ENCODE measurements at places on chromosomes 7 and 10.

DNA sequence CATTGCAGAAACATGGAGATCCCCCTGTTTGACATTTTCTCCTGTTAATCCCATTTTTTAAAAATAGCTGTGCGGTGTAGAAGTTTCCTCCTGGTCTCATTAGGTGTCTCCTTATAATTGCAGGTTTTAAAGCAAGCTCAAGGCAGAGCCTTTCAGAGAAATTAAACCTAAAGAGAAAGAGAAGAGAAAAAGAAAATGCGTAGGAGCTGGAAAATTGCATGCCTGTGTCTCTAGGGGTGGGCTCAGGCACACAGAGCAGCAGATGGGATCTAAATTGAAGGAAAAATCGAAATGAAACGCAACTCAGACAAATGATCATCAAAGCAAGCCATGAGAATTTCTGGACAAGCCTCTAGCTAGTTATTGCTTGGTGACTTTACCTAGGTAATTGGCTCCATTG lies 40.1 kb downstream of the GPR26 start:
- DNase-seq = no peak

- no peak for DNase-seq
Observed at GRCh38 chr7:101486433-101487104, 123.9 kb downstream of the COL26A1 start.

- no peak for DNase-seq
Observed at GRCh38 chr7:29825775-29826529, 19.6 kb downstream of the WIPF3 start.

DNA sequence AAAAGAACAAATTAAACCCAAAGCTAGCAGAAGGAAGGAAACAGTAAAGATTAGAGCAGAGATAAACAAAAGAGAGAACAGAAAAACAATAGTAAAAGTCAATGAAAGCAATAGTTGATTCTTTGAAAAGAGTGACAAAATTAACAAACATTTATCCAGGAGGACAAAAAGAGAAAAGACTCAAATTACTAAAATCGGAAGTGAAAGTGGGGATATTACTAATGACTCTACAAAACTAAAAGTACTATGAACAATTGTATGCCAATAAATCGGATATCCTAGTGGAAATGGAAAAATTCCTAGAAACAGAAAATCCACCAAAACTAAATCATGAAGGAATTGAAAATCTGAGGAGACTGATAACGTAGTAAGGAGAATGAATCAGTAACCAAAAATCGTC lies 96.3 kb downstream of the SNX13 start:
- no peak for DNase-seq

DNA sequence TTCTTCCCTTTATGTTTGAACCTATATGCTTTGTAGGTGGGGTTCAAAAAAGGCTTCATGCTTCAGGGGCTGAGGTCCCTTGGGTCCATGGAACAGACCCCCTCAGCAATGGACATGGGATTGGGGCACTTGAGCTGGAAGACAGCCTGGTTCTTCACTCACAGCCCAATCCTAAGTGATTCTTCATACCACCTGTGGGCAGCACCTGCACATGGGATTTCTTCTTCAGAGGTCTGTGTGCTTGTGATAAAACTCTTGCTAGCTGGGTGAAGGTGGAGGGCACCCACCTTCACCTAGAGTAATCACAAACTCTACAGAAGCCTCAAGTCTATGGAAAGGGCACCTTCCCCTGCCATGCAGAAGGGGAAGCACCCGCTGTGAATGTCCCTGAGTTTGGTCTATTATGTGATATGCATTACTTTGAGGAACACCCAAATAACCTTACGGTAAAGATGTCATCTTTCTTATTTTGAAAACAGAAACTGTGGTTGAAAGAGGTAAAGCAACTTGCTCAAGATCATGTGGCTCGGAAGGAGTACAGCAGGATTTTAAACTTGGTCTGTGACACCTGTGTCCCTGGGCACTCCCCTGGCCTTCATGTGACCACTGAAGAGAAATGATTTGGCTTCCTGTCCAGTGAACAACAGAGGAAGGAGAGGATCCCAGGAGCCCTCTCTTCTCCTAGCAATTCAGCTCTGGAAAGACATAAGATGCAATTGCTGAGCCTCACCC lies 469.5 kb upstream of the ZMIZ1 start:
- no peak for DNase-seq

- DNase-seq = peak; percentile 73
Observed at GRCh38 chr7:74206589-74207120, 3.2 kb upstream of the LAT2 start.

GRCh38 chr7:92837000-92837749 lies 802 bp upstream of the CDK6 start:
- no peak for DNase-seq

DNA sequence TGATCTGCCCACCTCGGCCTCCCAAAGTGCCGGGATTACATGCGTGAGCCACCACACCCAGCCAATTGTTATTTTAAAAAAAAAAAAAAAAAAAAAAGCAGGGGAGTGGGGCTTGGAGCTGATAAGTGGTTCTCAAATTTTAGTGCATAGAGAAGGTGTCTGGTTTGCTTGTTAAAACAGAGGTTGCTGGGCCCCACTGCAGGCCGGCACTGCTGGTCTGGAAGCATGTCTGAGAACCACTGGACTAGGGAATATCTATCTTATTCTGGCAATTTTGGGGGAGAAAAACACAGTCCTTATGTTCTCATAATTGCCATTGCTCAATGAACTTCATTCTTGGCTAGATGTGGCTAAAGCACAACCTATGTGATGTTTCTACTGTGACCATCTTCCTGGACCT lies 19.0 kb upstream of the FIGNL1 start:
- no peak for DNase-seq

GRCh38 chr7:134811765-134812164 lies 32.3 kb downstream of the CALD1 start:
- DNase-seq = no peak

GRCh38 chr7:80216996-80217842 lies 82.6 kb downstream of the GNAI1 start:
- no peak for DNase-seq

DNA sequence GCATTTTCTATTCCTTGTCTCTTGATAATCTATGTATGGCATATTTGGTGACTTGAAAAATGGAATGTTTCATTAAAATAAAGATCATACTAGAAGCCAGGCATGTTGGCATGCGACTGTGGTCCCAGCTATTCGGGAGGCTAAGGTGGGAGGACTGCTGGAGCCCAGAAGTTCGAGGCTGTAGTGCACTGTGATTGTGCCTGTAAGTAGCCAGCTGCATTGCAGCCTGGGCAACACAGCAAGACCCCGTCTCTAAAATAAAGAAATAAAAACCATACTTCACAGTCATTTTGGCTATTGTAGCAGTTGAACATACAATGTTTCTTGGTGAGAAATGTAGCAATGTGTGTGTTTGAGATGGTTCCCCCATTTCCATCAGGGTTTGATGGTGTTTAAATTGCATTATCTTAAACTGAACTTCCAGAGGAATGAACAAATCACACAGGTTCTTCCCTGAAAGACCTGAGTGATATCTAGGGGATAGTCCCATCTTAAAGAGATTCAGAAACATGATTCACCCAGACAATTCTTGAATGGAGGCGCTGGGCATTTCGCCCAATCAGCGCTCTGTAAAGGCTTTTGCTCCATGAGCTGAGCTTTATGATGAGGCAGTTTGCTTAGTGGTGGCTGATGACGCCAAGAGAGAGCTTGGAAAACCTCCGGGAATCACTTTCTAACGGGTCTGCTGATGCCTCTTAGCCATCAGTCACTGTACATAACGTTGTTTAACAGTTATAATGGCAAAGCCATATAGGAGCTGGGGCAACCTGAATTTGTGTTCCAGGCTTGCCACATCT lies 19.4 kb upstream of the BTBD16 start:
- no peak for DNase-seq

DNA sequence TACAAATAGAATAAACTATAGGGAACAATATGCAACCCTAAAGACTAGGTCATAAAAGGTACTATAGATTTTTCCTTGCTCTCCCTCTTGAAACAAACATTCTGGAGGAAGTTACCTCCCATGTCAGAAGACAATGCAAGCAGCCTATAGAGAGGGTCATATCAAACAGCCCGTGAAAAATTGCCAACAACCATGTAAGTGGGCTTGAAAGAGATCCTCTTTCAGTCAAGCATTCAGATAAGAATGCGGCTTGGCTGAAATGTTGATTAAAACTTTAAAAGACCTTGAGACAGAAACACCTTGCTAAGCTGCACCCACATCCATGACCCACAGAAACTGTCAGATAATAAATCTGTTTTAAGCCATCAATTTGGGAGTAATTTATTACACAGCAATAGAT lies 526.6 kb upstream of the GHITM start:
- DNase-seq = no peak

DNA sequence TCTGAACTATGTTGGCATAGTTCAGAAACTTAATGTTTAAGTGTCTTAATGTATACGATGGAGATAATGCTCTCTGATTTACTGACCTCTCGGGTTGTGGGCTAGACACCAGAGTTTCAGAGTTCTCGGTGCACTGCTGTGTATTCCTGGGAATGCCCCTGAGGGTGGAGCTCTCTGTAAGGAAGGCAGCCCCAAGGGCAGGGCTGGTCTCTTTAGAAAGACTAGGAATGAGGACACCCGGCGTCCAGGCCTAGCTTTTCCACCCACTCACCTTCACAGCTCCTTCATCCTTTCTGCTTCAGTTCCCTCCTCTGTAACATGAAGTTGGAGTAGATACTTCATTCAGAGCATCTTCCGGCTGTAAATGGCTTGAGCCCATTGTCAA lies 536.6 kb upstream of the GALNT17 start:
- no peak for DNase-seq

- DNase-seq = no peak
Observed at GRCh38 chr7:144391014-144391413, 12.5 kb downstream of the NOBOX start.

DNA sequence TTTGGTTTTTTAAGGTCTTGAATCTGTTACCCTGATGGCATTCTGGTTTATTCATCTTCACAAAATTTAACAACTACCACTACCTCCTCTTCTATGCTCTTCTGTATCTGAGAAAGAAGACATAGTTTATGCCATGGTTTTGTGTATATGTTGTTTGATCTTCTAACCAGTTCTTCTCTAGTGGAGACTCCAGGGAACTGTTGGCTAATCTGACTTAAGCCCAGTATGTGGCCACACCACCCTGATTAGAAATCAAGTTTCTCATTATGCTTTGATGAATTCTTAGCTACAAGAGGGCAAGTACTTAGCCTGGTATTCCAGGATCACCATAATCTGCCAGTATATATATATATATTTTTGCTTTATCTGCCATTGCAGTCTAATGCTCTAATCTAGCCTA lies 99.5 kb upstream of the MXI1 start:
- no peak for DNase-seq

DNA sequence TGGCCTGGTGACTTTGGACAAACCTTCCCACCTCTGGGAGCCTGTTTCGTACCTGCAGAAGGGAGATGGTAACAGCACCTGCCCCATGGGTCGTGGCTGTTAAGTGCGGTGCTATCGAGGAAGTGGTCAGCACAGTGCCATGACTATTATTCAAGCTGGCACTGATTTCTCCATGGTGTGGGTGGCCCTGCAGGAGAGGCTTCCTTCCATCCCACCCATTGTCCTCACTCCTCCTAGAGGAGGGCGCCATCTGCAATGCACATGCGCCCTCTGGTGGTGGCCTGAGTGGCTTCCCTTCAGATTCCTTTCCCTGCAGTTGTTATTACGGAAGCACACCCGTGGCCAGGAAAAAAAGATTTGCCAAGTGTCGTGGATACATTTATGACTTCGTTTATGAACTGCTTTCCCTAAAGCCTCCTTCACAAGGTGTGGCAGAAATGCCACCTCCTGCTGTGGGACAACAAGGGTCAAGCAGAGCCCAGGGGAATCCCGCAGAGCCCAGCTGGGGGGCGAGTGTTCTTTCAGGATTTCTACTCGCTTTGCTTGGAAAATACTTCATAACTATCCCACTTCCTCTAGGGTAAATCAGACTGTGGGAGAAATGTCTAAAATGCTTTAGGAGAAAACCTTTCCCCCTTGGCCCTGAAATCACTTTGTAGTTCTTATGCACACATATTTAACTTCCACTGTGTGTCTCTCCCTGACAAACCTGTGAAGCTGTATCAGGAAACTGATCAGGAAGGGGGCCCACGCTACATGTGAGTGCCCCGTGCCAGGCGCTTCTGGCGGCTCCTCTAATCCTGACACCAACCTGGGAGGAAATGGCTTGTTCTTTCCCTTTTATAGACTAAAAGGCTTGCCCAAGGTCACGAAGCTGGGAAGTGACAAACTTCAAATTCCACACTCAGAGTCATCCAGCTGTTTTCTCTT lies 98.0 kb upstream of the ANLN start:
- peak; percentile 71 for DNase-seq

GRCh38 chr10:48613016-48613415 lies 8.1 kb upstream of the ARHGAP22 start:
- no peak for DNase-seq

GRCh38 chr7:131336956-131337355 lies 9.3 kb downstream of the MKLN1 start:
- no peak for DNase-seq

DNA sequence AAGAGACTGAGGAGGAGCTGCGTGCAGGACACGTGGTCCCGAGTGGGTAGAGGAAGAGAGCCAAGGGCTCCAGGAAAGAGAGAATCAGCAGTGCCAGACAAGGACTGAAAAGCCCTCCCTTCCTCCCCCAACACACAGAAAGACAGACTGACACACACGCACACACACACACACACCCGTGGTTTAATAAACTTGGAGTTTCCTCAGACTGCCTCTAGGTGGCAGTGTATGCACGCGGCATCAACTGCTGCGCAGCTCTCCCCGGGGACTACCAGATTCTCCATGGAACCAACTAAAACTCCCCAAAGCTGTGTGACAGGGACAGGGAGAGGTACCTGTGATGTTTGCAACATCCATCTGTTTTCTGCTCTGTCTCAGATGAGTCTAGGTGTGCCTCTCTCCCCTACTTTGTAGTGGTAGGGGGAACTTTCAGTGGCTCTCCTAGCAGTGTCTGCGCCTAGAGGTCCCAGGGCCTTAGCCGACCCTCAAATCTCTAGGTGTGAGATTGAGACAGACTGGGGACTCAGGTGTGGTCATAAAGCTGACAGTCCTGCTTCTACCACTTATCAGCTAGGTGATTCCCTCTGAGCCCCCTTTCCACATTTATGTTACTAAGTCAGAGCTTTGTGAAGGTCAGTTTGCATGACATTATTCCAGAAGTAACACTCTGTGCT lies 9.3 kb upstream of the TSPAN14 start:
- peak; percentile 81 for DNase-seq
